ENCODE measurements at places on chromosomes 11 and 22.

GRCh38 chr11:68658661-68659060 lies 25.7 kb upstream of the GAL start:
- no peak for DNase-seq

GRCh38 chr22:25564979-25565677 lies 653 bp downstream of the GRK3 start:
- DNase-seq = peak; percentile 42

DNA sequence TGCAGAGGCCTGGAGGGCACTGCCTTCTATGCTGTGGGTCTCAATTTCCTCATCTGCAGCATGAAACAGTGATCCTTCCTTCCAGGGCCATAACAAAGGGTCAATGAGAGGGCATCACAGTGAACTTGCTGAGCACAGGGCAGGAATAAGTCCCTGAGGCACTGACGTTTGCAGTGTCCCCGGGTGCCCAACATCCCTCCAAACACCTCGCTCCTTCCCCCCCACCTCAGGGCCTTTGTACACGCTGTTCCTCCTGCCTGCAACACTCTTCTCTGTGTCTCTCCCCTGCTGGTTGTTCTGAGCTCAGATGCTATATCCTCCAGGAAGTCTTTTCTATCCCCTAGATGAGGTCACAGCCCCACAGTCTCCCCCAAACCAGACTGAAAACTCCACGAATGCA lies 59.7 kb upstream of the TCF20 start:
- DNase-seq = no peak

- no peak for DNase-seq
Measured at GRCh38 chr11:45323601-45324249, 37.6 kb upstream of the SYT13 start.

- peak; percentile 19 for DNase-seq
Measured at GRCh38 chr11:122172352-122173073, 56.5 kb upstream of the BLID start.

- no peak for DNase-seq
Measured at GRCh38 chr11:63448646-63449045, 42.3 kb downstream of the PLAAT5 start.

- no peak for DNase-seq
Measured at GRCh38 chr11:66251809-66252208, 16.6 kb upstream of the RAB1B start.

- no peak for DNase-seq
Measured at GRCh38 chr22:49488943-49489342, 338.7 kb downstream of the BRD1 start.

DNA sequence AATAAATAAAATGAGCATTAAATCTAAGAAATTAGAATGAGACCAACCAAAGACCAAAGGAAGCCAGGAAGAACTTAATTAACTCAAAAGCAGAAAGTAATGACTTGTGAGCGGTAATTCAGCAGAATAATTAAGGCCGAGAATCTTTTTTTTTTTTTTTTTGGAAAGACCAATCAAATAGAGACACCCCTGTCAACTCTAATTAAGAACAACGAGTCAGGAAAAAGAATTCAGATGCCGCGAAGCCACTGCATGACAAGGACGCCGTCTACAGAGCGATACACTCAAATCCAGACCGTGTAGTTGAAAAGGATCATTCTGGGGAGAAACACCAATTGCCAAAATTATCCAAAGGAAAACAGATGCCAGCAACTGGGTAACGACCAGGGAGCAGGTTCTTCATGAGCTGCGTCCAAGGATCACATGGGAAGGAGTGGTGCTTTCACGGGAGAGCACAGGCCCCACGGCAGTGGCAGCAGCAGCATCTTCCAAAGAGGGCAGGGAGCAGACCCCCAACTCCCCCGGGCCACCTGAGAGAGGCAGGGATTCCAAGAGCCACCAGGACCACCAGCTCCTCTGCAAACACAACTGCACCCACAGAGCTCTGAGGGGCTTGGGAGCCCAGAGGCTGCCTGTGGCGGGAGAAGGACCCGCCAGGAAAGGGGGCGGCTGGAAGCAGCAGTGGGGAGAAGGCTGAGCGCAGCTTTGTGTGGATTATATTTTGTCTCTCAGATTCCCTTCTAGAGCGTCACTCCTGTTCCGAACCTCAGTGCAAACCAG lies 469.8 kb downstream of the BRD1 start:
- no peak for DNase-seq

GRCh38 chr11:14645015-14645912 lies 1.7 kb downstream of the PDE3B start:
- peak; percentile 66 for DNase-seq

GRCh38 chr11:719214-720016 lies 13.4 kb downstream of the EPS8L2 start:
- no peak for DNase-seq

DNA sequence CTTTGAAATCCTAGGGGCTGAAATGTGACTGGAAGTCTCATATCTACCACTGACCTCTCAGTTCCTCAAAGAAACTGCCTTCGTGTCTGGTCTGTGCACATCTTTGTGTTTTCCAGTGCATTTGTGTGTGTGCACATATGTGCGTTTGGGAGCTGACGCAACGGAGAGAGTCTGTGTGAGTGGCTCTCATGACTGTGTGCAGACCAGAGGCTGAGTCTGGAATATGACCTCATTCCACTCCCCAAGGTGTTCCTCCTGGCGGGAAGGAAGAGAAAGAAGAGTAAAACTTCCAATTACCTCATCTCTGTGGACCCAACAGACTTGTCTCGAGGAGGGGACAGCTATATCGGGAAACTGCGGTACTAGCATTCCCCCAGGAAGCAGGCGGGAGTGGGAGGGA lies 16.5 kb downstream of the TUB start:
- DNase-seq = peak; percentile 42

- no peak for DNase-seq
Measured at GRCh38 chr11:92845805-92846204, 123.6 kb upstream of the MTNR1B start.

DNA sequence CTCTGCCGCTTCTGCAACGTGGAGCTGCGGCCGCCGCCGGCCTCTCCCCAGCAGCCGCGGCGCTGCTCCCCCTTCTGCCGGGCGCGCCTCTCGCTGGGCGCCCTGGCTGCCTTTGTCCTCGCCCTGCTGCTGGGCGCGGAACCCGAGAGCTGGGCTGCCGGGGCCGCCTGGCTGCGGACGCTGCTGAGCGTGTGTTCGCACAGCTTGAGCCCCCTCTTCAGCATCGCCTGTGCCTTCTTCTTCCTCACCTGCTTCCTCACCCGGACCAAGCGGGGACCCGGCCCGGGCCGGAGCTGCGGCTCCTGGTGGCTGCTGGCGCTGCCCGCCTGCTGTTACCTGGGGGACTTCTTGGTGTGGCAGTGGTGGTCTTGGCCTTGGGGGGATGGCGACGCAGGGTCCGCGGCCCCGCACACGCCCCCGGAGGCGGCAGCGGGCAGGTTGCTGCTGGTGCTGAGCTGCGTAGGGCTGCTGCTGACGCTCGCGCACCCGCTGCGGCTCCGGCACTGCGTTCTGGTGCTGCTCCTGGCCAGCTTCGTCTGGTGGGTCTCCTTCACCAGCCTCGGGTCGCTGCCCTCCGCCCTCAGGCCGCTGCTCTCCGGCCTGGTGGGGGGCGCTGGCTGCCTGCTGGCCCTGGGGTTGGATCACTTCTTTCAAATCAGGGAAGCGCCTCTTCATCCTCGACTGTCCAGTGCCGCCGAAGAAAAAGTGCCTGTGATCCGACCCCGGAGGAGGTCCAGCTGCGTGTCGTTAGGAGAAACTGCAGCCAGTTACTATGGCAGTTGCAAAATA lies 816 bp downstream of the PDE3B start:
- peak; percentile 56 for DNase-seq

- DNase-seq = peak; percentile 45
Measured at GRCh38 chr11:117828611-117829368, 4.2 kb upstream of the FXYD2 start.

- no peak for DNase-seq
Measured at GRCh38 chr11:64954201-64954600, 17.7 kb downstream of the MAJIN start.

GRCh38 chr11:44771841-44772240 lies 45.1 kb downstream of the TSPAN18 start:
- DNase-seq = no peak

DNA sequence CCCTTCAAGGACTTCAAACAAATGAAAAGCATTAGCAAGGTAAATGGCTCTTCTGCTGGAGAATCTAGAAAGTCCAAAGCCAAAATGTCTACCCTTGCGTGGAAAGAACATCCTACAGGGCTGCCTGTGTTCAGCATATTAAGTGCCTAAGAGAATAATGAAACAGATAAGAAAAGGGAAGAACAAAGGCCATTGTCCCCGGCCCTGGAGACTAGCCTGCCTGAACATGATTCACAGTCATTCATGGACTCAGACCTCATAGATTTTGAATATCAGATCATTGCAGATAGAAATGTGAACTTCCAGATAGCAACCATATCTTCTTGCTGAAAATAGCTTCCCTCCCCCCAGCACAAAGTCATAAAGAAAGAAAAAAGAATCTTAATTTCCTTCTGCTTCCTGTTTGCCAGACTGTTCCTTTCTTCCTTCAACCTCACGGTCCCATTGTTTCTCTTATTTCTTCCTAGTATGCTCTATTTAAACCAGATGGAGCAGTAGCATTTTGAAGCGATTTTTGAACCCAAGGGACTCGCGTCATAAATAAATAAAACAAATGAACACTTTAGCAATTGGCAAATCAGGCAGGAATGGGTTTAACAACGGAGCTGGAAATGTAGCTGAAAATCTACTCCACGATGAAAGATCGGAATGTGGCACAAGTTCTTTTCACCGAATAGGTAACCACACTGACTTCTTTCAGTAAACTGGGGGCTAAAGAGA lies 408.2 kb upstream of the CCDC90B start:
- DNase-seq = no peak

DNA sequence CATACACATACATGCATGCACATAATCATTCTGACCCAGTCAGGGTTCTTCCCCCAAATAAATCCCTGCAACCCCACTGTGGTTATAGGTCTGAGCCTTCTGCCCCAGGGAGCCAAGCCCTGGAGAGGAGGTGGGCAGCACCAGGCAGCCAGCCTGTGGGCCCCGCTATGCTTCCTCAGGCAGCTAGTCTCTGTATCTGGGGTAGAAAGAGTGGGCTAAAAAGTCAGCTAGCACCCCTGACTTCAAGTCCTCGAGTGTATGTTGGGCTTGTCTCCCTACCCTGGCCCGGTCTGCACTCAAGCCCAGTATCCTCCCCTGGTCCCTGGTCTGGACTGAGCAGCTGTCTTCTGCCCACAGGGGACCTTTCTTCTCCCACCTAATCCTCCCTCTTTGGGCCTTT lies 28.0 kb downstream of the KCNQ1OT1 start:
- no peak for DNase-seq

DNA sequence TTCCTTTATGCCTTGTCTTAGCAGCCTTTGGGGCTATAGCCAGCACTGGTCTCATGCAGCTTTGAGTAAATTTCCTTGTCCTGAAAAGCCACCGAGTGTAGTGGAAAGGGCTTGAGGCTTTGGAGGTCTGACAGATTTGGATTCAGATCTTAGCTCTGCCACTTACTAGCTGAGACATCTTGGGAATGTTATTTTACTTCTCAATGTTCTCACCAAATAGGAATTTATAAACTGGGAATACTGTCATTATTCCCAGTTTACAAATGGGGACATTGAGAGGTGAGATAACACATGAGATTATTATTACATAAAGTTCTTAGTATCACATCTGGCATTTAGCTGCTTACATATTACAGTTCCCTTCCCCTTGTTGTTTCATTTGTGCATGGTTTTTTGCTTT lies 95.5 kb downstream of the COMMD9 start:
- no peak for DNase-seq

GRCh38 chr22:42269432-42270175 lies 849 bp downstream of the TCF20 start:
- peak; percentile 59 for DNase-seq

DNA sequence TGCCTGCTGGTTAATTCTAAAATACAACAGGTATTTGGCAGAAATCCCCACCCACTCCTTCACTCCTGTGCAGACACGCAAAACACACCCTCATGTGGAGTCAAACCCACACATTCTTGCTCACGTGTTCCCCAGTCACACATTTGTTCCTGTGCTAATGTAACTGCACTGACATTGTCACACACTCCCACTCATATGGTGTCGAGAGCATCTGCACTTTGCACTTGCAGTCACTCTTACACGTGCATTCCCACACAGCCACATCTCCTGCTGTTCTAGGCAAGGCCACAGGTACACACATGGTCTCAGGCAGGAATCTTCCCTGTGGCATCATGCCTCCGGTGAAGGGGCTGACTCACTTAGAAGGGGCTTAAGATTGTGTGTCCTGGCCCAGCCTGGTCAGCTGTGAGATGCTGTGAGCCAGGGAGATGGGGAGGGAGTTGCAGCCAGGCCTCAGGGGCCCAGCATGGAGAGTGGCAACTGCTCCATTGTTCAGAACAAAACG lies 395.0 kb downstream of the TENM4 start:
- no peak for DNase-seq

DNA sequence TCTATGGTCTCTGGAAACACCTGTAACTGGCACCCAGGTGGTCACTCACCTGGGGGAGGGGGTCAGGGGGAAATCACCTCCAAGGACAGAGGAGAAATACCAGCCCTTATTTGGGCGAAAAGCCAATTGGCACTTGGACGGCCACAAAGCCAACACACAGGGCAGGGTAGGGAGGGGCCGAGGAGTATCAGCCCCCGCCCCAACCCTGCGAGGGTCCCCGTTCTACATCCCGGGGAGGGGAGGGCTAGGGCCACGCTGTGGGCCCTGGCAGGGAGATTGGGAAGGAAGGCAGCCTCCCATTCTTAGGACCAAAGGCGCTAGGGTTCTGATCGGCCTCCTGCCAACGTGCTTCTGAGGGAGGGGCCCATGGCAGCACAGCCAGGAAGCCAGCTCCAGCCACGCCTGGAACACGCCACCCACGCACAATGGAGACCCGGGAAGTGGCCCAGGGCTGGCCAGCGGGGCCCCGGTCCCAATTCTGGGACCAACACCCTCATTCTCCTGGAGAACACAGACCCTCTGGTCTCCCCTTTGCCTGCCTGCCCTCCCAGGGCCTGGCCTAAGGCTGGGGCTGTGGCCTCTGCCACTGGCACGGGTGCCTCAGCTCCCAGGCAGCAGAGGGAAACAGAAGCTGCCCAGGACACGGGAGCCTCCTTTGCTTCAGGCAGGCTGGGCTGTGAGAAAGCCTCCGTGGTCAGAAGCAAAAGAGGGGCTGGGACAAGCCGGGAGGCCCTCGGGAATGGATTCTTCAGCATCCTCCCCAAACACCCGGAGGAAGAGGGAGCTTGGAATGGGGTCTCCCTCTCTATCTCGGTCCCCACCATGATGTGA lies 7.4 kb downstream of the CBX6 start:
- peak; percentile 46 for DNase-seq

GRCh38 chr22:31647066-31647465 lies 14.9 kb downstream of the PISD start:
- DNase-seq = no peak

DNA sequence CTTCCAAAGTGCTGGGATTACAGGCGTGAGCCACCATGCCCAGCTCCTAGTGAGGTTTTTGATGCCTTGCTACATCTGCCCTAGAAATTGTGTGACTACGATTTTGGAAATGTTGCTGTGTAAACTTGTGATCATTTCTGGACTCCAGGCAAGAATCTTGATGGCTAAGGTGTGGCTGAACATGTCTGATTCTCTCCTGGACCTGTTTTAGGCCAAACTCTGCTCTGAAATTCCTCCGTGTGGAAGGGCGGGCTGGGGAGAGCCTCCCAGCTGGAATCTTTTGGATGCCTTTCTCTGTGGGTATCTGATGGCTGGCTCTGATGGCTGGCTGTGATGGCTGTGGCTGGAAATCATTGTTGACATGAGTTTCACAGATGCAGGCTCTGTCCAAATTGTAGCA lies 8.2 kb downstream of the PNPLA3 start:
- DNase-seq = no peak

All from GM23248 (cell line).